ENCODE measurements at places on chromosomes 3 and 15. TPM values are rescaled to one million over a fixed set of nuclear protein-coding genes. Genes with fewer than 3 reads are reported as not detected.

- no peak for ATAC-seq
Measured at GRCh38 chr3:139774560-139775302, 97.0 kb upstream of the NMNAT3 start.

- no peak for ATAC-seq
Measured at GRCh38 chr15:74531144-74531811, 9.7 kb upstream of the ARID3B start.

- ATAC-seq: no peak
Measured at GRCh38 chr3:191470080-191470479, 9.1 kb downstream of the PYDC2 start.

- no peak for ATAC-seq
Measured at GRCh38 chr15:46278486-46279090, 643.8 kb downstream of the SQOR start.

- ATAC-seq: no peak
Measured at GRCh38 chr3:170961616-170962400, 53.4 kb upstream of the EIF5A2 start.

GRCh38 chr3:38337703-38338102 is 8.9 kb upstream of the XYLB start:
- ATAC-seq: no peak

DNA sequence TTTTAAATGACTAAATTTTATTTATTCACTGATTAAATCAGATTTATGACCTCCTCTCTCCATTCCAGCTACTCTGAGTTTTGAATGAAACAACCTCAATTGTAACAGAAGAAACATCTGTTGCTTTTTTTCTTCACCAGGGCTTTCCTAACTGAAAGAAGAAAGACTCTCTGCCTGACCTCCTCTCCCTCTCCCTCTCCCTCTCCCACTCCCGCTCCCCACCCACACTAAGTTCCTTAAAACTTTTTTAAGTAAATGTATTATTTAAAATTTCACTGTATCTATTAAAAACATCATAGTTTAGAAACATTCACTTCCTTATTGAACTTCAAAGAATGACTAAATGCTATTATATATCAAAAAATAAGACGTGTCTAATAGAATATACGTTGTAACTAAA is 122.0 kb downstream of the TFDP2 start:
- ATAC-seq: no peak

GRCh38 chr3:184600685-184601377 is 39.2 kb downstream of the EPHB3 start:
- ATAC-seq: no peak

DNA sequence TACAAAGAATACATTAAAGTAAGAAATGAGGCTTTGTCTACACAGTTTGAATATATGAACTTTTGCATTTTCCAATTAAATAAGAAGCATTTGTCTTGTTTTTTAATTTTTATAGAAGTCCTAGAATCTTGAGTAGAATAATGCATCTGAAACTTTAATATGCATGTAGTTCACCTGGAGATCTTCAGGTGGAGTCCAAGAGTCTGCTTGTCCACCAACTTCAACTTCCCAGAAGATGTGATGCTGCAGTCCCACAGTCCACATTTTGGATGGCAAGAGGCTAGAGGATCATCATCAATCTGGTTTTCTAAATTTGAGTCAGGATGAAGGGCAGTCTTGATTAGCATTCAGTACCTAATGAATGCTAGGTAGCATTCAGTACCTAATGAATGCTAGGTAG is 357.6 kb upstream of the SOX2 start:
- no peak for ATAC-seq

DNA sequence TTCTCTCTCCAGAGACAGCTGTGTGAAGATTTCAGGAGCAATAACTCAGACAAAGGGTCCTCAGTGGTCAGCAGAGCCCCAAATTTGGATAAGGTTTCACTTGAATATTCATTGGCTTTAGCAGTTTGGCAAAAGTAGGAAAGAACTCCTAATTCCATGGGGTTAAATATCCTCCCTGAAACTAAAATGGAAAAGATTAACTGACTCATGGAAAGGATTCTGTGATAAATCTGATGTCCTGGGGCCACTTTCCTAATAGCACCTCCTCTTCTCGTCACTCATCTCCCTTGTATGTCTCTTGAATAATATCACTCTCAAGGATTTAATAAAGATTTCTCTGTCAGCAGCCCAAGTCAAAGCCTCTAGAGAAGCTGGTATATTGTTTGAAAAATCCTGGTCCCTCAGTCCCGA is 33.3 kb upstream of the TBC1D23 start:
- ATAC-seq: no peak

DNA sequence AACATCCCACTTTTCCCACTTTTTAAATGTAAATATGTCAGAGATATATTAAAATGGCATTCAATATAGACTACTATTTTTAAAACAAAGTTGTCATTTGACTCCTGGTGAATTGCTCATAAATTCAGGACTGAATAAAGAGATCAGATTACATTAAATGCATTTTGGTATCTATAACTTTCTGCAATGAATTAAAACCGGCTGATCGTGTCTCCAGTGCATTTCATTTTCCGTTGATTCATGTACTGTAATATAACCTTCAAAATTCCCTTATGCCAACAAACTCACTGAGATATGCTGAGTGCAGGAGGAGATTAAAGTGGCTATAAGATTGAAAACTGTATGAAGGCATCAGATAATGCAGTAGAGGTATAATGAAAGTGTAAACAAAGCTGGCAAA is 361.1 kb upstream of the CDIN1 start:
- no peak for ATAC-seq

- peak; percentile 86 for ATAC-seq
Measured at GRCh38 chr3:18752273-18752934, 327.3 kb upstream of the SATB1 start.

DNA sequence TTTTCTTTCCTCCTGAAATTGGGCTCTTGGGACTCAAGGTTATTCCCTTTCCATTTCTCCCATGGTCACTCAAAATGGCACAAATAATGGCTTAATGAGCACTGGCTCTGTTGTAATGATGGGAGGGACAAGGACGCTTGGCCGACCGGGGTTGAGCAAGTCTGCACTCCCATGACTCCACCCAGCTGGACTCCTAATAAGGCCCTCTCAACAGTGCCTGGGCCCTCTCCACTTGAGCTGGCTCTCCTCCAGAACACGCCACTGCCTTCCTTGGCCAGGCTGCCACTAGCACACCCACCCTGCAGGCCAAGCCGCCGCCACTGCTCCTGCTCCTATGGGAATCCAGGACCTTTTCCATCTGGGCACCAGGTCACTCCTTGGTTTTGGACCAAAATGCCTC is 42.3 kb downstream of the ADCY5 start:
- no peak for ATAC-seq

DNA sequence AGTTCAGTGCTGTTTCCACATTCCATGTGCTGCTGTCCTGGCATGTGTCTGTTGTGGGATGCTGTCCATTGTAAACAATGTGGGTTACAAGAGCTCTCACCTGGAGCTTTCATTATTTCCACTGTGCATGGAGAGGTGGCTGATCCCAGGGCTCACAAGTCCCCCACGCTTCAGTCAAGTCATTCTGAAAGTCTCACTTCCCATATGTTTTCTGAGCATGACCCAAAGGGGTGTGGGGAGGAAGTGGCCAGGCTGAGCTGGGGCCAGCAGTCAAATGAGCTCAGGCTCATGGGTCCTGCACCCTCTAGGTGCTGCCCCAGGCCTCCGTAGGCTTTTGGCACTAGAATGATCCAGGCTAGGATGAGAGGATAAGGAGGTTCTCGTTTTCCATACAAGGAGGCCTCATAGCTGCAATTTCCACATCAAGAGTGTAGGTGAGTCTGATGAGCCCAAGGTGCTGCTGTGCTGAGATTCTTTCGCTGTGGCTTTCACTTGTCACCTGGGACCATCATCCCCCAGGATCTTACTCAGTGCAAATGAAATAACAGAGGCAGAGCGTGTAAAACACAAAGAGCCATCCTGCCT is 22.0 kb downstream of the STARD5 start:
- peak; percentile 76 for ATAC-seq

GRCh38 chr15:93428150-93428549 is 339.1 kb upstream of the RGMA start:
- ATAC-seq: no peak

DNA sequence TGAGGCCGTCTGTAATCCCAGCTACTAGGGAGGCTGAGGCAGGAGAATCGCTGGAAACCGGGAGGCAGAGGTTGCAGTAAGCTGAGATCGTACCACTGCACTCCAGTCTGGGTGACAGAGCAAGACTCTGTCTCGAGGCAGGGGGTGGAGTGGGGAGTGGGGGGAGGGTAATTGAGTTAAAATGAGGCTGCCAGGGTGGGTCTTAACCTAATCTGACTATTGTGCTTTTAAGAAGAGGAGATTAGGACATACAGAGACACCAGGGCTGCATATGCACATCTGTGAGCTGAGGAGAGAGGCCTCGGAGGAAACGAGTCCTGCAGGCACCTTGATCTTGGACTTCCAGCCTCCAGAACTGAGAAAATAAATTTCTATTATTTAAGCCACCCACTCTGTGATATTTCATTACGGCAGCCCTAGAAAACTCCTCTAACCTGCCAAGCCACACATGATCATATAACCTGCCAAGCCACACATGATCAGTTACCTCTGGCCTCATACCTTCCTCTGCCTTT is 197.0 kb downstream of the THSD4 start:
- ATAC-seq: no peak

DNA sequence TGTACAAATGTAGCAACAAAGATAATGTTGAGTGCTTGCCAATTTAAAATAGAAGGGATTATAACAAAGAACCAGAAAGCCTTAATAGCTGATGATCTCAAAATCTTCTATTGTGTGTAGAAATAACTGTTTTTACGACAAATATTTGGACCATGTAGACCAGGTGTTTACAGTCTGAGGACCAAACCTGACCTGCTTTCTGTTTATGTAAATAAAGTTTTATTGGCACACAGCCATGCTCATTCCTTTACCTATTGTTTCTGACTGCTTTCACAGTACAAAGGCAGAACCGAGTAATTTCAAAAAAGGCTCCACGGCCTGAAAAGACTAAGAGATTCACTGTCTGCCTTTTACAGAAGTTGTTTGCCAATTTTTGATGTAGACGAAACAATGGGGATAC is 91.8 kb downstream of the GOLIM4 start:
- ATAC-seq: no peak

- ATAC-seq: peak; percentile 20
Measured at GRCh38 chr15:45199136-45199810, 11.5 kb upstream of the SHF start.

The GOLGA6L7 gene
- total RNA-seq: not detected

The GREM1 gene
- total RNA-seq: not detected

The TRAK1 gene
- total RNA-seq: 17.4 TPM

The TBCCD1 gene
- total RNA-seq: 9.7 TPM

Data from activated T-helper 17 cell treated with anti-CD3 and anti-CD28 coated beads, Interleukin-2, amount 50 U/mL, for 72 hours (primary cell).